Aorta (tissue), 5 donors: ENCODE measurements at places on chromosomes 7 and 10. TPM values are rescaled to one million over a fixed set of nuclear protein-coding genes. Genes with fewer than 3 reads are reported as not detected.
A peak's percentile ranks its signal among the peaks of the same experiment; 100 is the strongest.

GRCh38 chr7:23863209-23863787 is 153.3 kb downstream of the STK31 start:
- no peak for DNase-seq

GRCh38 chr7:111414374-111414773 is 147.9 kb downstream of the IMMP2L start:
- DNase-seq, result no peak

DNA sequence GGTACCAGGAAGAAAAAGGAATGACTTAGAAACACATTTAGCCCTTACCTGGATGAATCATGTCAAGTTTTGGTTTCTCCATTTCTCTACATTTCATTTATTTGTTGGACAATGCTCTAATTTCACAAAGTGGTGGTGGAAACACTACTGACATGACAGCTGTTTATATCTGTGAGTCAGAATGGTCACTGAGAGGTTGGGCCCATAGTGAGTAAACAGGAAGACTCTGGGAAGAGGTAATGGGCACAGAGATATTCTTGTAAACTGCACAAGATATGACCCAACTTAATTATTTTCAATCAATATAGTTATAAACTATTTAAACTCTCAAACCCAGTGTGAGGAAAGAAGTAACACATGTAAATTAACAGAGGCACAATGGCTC is 176.3 kb upstream of the MEOX2 start:
- no peak for DNase-seq

GRCh38 chr10:10552948-10553347 is 464.7 kb upstream of the CELF2 start:
- no peak for DNase-seq

- DNase-seq, result no peak
These were observed 283.7 kb downstream of the MALRD1 start for GRCh38 chr10:19332304-19332703.

- peak; percentile 8 for DNase-seq
These were observed 107.8 kb downstream of the CDH23 start for GRCh38 chr10:71504570-71504969.

- DNase-seq, result no peak
These were observed 60.9 kb upstream of the GNA12 start for GRCh38 chr7:2905027-2905426.

DNA sequence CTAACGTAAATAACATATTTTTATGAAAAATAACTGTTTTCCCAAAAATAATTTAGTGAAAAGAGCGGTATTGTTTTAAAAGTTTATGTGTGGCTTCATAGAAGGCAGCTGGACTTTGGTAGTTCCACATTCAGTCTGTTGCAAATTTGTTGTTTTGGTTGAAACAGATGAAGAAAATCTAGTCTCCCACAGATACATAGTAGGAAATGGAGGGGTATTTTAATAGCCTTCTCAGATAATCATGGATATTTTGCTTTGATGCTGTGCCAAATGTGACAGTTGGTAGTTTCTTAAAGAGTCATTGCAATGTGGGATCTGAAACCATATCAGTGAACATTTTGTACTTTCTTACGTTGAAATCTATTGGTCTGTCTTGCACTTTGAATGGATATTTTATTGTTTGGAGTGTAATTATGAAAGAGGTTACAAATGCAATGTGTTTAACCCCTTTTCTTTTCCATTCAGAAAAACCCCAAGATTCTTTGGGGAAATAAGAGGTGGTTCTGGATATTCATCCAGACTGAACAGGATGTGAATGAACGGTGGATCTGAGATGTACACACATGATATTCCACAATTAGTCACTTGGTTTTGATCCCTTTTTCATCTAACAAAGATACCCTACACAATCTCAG is 10.4 kb downstream of the ZNF365 start:
- DNase-seq, result no peak

GRCh38 chr7:90276033-90276728 is 31.2 kb downstream of the CFAP69 start:
- DNase-seq, result no peak

DNA sequence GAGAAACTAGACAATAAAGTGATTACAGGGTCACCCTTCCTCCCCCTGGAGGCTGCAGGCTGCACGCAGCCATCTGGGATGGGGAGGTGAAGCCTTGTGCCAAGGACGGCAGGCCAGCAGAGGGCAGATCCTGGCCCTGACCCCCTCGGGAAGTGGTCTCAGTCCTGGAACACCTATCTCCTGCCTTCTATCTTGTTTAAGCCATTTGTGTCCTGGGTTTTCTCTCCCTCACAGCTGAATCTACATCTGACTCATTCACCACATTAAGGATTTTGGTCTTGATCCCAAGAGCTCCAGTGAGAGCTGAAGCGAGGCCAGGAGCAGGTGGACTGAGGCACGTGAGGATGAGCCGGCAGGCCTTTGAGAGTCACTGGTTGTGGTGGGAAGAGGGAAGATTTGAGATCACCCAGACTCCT is 16.4 kb upstream of the PARP12 start:
- DNase-seq, result no peak

DNA sequence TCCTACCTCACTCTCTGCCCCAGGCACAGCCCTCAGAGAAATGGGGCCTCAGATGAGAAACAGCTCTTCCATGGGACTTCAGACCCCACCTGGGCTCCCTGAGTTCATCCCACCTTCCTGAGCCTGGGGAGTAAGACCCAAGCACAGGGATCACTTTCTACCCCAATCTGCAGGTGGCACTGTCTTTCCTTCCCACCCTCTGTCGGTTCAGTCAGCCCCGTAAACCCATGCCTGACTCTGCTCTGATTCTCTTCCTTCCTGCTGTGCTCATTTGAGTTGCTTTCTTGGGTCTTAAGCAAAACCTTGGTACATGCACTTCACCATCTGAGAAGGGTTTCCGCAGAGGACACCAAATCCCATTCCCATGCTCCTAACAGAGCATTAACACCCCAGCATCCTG is 306.4 kb upstream of the CDC14C start:
- no peak for DNase-seq

DNA sequence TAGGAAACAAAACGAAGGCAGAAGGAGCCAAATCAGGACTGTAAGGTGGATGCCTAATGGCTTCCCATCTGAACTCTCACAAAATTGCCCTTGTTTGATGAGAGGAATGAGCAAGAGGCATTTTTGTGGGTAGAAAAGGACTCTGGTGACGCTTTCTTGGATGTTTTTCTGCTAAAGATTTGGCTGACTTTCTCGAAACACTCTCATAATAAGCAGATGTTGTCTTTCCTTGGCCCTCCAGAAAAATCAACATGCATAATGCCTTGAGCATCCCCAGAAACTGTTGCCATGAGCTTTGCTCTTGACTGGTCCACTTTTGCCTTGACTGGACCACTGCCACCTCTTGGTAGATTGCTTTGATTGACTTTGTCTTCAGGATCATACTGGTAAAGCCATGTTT is 13.5 kb downstream of the PTPN12 start:
- no peak for DNase-seq

DNA sequence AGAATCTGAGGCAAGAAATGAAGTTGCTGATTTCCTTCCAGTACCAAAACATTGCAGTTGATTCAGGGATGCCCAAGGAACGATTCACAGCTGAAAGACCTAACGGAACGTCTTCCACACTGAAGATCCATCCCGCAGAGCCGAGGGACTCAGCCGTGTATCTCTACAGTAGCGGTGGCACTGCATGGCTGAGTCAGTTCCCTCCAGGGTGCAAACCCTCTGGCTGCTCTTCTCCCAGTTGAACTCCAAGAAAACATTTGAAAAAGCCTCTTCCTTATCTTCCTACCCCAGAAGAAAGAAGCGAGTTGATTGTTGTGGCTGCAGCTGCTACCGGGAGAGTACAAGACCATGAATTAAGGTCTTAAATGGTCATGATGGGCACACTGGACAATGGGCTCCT is 147.1 kb upstream of the PRSS1 start:
- no peak for DNase-seq

DNA sequence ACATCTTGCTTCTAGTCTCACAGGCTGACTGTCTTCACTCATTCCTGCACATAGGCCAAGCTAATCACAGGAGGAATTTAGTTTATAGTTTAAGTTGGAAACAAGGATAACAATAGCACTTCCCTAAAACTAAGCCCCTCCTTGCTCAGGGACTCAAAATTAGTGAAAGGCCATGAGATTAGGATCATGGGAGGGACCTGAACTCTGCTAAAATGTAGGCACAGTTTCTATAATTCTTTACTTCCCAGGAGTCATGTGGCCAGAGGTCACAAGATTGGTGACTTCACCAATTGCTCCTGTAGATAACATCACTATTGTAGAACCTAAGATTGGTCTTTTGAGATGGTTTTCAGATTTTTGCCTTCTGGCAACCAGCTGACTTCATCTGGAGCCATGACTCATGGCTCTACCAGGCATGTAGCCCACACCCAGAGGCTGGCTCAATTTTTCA is 14.8 kb upstream of the UPP1 start:
- DNase-seq, result no peak

- no peak for DNase-seq
These were observed 475.1 kb upstream of the ANKRD30A start for GRCh38 chr10:36650274-36650673.

GRCh38 chr7:139828446-139828845 is 618 bp upstream of the TBXAS1 start:
- DNase-seq, result no peak

DNA sequence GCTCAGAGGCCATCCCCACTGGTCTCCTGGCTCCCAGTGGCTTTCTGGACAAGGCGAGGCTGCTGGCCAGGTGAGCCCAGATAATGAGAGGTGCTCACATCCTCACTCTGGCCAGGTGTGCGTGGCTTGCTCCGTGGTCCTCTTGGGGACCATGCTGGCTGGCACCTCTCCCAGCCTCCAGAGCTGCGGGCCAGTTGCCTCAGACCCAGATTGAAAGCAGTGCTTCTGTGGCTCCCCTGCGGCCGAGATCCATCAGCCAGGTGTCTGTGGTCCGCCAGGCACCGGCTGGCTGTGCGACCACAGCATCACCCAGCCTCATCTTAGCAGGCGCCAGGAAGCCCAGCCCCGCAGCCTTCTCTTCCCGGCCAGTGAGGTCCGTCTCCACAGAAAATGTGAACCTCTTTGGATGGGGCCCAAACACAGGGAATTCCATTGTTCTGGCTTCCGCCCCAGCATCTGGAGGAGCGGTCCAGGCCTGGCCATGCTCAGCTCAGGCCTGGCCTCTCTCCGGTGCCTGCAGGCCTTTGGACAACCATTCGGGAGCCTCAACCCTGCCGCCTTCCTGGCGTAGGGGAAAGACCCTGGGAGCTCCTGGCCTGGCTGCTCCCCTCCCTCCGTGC is 5.2 kb upstream of the TTYH3 start:
- no peak for DNase-seq

- no peak for DNase-seq
These were observed 94.9 kb downstream of the MET start for GRCh38 chr7:116766881-116767280.

Gene FRA10AC1
- total RNA-seq, result 32.5 TPM

Gene POU6F2
- 1.5 TPM for total RNA-seq

Gene CDC14C
- total RNA-seq, result not detected

Gene SYPL1
- 70.5 TPM for total RNA-seq

Gene HMX2
- total RNA-seq, result not detected

Gene ZNRF2
- 21.1 TPM for total RNA-seq

Gene TRIM8
- 189 TPM for total RNA-seq

Gene SORBS1
- 591 TPM for total RNA-seq
